ENCODE measurements at places on chromosomes 5 and 9.

GRCh38 chr5:174291162-174291561 is 245.7 kb downstream of the NSG2 start:
- H3K27ac ChIP-seq: no peak overlapping the region
- no peaks in the 10 kb centered on the region for H3K36me3 ChIP-seq
- peak; percentile 31 for DNase-seq

DNA sequence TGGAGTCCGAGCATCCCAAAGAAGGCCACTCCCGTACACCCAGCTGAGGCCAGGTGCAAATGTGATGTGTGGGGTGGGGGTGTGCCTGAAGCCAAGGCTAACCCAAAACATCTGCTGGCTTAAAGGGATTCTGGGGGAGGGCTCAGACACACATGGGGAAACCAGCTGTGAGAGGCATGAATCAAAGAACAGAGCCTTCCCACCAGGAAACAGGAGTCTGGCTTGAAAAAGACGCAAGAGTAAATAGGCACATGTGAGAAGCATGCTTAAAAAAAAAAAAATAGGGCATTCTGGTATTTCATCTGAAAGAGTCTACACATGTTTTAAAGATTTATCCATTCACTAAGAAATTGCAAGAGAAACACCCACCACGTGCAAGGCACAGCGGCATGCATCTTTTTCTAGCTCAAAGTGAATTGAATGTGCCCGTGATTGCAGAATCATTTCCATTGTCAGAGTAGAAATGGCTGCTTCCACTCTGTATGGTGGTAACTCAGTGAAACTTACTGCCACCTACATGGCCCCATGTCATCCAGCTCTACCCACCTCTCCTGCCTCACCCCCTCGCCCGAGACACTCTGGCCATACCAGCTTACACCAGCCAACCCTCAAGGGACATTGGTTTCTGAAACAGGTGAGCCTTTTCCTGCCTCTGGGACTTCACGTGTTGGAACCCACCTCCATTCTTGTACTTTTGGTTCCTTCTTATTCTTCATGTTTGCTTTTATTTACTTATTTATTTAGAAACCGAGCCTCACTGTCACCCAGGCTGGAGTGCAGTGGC is 71.5 kb downstream of the SEMA5A start:
- H3K36me3 ChIP-seq: no peaks in the 10 kb centered on the region
- H3K4me1 ChIP-seq: no peaks in the 10 kb centered on the region
- no peak overlapping the region for H3K27ac ChIP-seq
- DNase-seq: no peak
- no peak overlapping the region for H3K4me3 ChIP-seq
- no peaks in the 10 kb centered on the region for H3K27me3 ChIP-seq

GRCh38 chr5:133846478-133847226 is 121.8 kb downstream of the C5orf15 start:
- no peaks in the 10 kb centered on the region for H3K36me3 ChIP-seq
- no peaks in the 10 kb centered on the region for H3K27me3 ChIP-seq
- no peak overlapping the region for H3K4me3 ChIP-seq
- H3K27ac ChIP-seq: no peak overlapping the region

GRCh38 chr5:65209341-65209740 is 272.4 kb downstream of the ADAMTS6 start:
- no peak overlapping the region for H3K4me3 ChIP-seq
- H3K27ac ChIP-seq: no peak overlapping the region
- H3K27me3 ChIP-seq: no peaks in the 10 kb centered on the region

GRCh38 chr9:114681594-114682332 is at the start of gene TEX48:
TEX48 (minus strand) TSS chr9:114682192; CDS start chr9:114671723, 10,469 bp downstream.
- no peaks in the 10 kb centered on the region for H3K27me3 ChIP-seq
- no peak within 1 kb of the TSS for H3K27ac ChIP-seq
- H3K36me3 ChIP-seq: no peaks in the 10 kb centered on the region

DNA sequence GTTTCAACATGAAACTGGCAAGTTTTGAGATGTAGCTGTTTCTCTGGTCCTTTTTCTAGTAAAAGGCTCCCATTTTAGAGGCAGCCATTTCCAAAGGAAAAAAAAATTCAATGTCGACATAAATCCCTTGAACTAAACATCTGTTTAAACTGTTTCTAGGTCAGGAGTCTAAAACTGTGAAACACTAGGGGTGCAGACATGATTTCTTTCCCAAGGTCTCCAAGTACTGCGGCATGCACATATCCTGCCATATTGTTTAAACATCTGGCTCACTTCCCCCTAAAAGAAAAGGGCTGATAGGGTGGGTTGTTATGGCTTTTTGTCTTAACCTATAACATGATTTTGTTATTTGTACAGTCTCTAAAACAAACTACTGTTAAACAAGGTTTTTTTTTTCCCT is 51.1 kb downstream of the NFIB start:
- no peaks in the 10 kb centered on the region for H3K36me3 ChIP-seq
- no peak overlapping the region for H3K4me3 ChIP-seq
- no peaks in the 10 kb centered on the region for H3K27me3 ChIP-seq
- no peak for DNase-seq
- no peak overlapping the region for H3K27ac ChIP-seq

DNA sequence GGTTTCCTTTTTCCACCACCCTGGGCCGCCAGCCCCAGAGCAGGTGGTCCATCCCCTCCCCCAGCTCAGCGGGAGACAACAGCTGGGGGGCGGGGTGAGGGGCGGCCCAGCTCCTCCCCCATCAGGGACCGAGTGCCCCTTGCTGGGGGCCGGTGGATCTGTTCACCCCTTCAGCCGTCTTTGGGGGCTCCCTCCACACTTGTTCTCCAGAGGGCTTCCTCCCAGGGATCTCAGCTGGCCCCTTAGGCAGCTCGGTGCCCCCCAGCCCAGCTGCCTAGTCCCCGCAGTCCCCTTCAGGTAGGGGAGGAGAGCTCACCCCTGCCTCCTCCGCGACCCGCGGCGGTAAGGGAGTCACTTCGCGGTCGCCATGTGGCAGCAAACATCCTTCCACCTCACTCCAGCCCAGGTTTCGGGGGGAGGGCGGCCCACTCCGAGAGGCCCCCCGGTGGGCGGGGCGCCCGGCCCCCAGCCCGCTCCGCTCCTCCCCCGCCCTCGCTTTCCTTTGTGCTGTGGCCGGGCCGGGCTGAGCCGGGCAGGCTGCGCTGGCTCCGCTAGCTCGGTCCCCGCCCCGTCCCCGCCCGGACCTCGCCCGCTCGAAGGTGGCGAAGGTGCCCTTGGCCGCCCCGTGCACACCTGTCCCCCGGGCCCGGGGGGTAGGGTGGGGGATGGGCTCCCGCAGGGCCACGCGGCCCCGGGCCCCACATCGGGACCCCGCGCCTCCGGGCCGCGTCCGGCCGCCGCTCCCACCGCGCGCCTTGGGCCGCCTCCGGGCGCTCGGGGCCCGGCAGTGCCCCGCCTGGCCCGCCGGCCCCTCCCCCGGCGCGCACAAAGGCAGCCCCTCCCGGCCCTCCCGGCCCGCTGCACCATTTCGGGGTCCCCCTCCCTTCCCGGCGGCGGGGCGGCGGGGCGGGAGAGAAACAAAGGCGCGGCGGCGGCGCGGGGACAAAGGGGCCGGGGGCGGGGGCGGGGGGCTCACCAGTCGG is 683 bp downstream of the DBN1 start:
- no peaks in the 10 kb centered on the region for H3K36me3 ChIP-seq
- peak overlapping the region; percentile 74 for H3K4me3 ChIP-seq
- H3K27ac ChIP-seq: peak overlapping the region; percentile 83
- H3K4me1 ChIP-seq: peaks cover 69% of the 10 kb centered on the region
- no peak for DNase-seq
- no peaks in the 10 kb centered on the region for H3K27me3 ChIP-seq

GRCh38 chr5:109062664-109063063 is 315.0 kb downstream of the FER start:
- H3K27me3 ChIP-seq: no peaks in the 10 kb centered on the region
- DNase-seq: no peak
- no peak overlapping the region for H3K4me3 ChIP-seq
- H3K27ac ChIP-seq: no peak overlapping the region
- H3K4me1 ChIP-seq: peaks cover 16% of the 10 kb centered on the region

DNA sequence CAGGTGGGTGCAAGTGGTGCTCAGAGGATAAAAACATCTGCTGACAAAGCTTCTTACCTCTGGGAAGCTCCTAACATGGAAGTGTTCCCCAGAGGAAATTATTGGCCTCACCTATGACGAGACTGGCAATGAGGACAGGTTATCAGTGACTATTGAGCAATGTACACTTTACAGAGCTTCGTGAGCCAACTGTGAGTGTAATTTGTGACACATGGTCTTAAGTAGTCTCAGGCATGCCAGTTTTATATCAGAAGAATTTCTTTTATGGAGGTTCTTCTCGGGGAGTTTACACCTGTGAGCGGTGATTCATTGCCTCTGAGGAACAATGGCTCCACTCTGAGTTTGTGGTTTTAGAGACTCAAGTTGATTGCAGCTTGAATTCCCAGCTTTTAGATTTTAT is 11.3 kb downstream of the ANKDD1B start:
- H3K27me3 ChIP-seq: no peaks in the 10 kb centered on the region
- no peak for DNase-seq
- no peaks in the 10 kb centered on the region for H3K36me3 ChIP-seq
- H3K4me1 ChIP-seq: peaks cover 17% of the 10 kb centered on the region

- peaks cover 85% of the 10 kb centered on the region for H3K4me1 ChIP-seq
- no peaks in the 10 kb centered on the region for H3K27me3 ChIP-seq
- no peaks in the 10 kb centered on the region for H3K36me3 ChIP-seq
- H3K4me3 ChIP-seq: no peak overlapping the region
- H3K27ac ChIP-seq: no peak overlapping the region
These were observed 24.6 kb downstream of the B4GALT1 start for GRCh38 chr9:33142535-33142934.

DNA sequence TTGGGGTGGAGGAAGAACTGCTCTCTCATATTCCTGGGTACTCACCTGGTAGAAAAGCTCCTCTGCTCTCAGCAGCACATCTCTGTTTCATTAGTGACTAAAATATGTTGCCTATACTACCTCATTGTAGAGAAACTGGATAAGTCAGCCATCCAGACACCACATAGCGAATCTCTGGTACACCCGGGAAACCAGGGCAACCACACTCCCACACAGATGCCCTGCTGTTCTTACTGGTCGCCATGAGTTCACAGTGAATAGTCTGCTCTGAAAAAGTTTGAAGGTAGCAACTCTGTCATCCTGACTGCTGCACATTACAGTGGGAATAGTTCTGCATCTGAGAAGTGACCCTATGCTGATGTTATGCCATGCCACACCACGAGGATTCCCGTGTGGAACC is 135.0 kb downstream of the ENTREP1 start:
- no peaks in the 10 kb centered on the region for H3K4me1 ChIP-seq
- no peak overlapping the region for H3K4me3 ChIP-seq
- no peaks in the 10 kb centered on the region for H3K27me3 ChIP-seq

GRCh38 chr9:71223953-71224538 is 102.6 kb upstream of the TRPM3 start:
- H3K27ac ChIP-seq: no peak overlapping the region
- H3K36me3 ChIP-seq: no peaks in the 10 kb centered on the region
- no peak overlapping the region for H3K4me3 ChIP-seq
- H3K27me3 ChIP-seq: no peaks in the 10 kb centered on the region
- H3K4me1 ChIP-seq: no peaks in the 10 kb centered on the region

DNA sequence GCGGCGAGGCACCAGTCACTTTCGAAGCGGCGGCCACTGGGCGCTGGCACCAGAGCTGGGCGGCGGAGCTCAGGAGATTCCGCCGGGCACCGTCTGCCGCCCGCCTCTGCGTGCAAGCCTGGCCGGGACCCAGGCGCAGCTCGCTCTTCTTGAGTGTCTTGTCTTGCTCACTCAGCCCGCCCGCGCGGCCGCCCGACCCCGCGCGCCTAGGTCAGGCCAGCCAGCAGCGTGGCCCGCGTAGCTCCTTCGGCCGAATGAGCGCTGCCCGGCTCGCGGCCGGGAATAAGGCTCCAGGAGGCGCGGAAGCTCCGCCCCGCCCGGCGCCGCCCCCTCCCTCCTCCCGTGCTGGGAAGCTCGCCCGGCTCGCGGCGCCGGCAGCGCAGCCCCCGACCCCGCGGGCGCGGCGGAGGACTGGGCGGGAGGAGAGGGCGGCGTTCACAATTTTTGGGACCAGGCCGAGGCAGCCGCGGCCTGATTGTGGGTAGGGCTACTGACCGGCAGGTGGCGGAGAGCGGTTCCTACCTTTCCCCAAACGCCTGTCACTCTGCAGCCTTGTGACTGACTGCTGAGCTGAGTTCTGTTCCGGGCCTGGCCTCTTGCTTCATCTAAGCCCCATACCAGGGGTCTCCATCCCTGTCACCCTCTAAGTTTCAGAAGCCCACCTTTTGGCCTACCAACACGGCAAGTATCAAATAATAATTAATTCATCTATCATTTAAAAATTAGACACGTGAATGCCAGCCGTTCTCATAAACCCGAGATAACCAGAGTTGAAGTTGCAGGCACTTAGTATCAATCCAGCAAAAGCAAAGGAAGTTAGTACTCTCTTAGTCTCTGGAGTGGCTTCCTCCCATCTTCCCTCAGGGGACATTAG is at the start of gene HBEGF:
TSS of gene HBEGF (minus strand) at position 256 of the 874 bp plus-strand sequence. CDS start 275 bp downstream, outside the sequence.
- H3K4me1 ChIP-seq: peaks cover 36% of the 10 kb centered on the region
- DNase-seq: no peak
- peak within 1 kb of the TSS; percentile 68 for H3K27ac ChIP-seq
- H3K36me3 ChIP-seq: no peaks in the 10 kb centered on the region

DNA sequence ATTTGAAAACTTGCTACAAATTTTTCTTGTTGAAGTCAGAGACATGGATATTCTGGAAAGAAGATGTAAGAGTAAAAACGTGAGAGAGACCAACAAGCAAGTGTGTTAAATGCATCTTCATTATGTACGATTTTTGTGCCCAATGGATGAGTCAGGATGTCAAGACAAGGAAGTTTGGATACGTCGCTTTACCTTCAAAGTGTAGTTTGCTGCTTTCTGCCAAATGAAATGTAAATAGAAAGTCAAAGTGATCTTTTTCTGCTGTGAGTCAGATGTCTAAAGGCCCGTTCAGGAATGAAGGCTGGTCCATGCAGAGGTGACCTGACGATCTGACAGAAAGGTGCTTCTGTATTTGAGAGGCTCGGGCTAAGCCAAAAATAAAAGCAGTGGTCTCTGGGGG is 273.1 kb upstream of the PIK3R1 start:
- peaks cover 6% of the 10 kb centered on the region for H3K4me1 ChIP-seq
- no peaks in the 10 kb centered on the region for H3K36me3 ChIP-seq
- no peaks in the 10 kb centered on the region for H3K27me3 ChIP-seq
- H3K4me3 ChIP-seq: no peak overlapping the region

GRCh38 chr9:77125665-77126064 is 51.7 kb upstream of the VPS13A start:
- H3K27me3 ChIP-seq: no peaks in the 10 kb centered on the region
- no peaks in the 10 kb centered on the region for H3K36me3 ChIP-seq
- no peaks in the 10 kb centered on the region for H3K4me1 ChIP-seq

DNA sequence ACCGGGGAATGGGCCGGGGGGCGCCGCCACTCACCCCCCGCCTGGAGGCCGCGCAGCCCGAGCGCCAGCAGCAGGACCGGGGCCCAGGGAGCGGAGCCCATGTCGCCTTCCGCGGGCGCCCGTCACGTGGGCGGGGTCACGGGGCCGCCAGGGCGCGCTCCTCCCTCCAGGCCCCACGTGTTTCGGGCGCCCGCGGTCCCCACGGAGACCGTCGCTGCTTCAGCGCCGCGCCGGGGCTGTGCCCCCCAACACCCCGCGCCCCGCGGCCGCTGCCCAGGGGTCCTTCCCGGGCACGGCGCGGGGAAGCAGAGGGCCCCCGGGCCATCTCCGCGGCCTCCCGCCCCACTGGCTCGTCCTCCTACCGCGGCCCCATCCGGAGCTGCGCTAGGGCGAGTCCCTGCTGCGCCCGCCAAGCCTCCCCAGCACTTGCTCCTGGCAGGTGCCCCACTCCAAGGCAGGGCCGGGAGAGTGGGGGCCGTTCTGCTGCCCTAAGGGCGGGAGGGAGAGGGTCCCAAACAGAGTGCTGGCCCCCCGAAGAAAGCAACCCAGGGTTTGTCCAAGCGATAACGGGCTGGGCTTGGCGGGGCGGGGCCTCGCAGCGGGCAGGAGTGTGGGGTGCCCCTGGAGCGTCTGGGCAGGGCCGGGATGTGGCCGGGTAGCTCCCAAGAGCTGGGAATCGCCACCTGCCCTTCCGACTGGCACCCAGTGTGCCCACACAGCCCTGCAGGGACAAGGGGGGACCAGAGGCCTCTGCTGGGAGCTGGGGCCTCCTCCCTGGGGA is at the start of gene DPP7:
TSS of gene DPP7 (minus strand) at position 121 of the 781 bp plus-strand sequence. CDS start at position 101, 20 bp downstream.
- H3K36me3 ChIP-seq: peaks cover 29% of the 10 kb centered on the region
- peak within 1 kb of the TSS; percentile 86 for H3K4me3 ChIP-seq
- DNase-seq: no peak
- peak within 1 kb of the TSS; percentile 46 for H3K27ac ChIP-seq
- H3K4me1 ChIP-seq: peaks cover 16% of the 10 kb centered on the region
